Activated T-cell treated with anti-CD3 and anti-CD28 coated beads for 48 hours (primary cell): ENCODE measurements at places on chromosomes 2 and 18.

DNA sequence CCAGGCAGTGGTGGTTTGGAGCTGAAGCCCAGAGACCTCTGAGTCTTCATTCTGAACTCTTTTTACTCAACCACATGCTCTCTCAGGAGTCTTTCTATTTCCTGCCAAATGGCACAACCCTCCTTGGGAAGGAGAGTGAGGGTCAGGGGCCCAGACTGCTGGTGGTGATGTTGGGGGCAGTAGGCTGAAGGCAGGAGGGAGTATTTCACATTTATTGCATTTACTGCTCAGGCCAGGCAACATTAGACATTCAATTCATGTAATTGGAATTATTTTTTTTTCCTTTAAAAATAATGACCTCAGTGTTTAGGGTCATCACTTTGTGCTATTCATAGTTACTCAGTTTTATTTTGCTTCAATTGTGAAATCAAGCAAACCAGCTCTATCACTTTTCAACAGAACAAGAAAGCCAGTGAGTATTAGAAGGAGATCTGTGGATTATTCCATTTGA, 311.3 kb upstream of the NT5C1B start:
- no peak for DNase-seq

GRCh38 chr2:79729532-79729931, 216.7 kb downstream of the CTNNA2 start:
- no peak for DNase-seq

DNA sequence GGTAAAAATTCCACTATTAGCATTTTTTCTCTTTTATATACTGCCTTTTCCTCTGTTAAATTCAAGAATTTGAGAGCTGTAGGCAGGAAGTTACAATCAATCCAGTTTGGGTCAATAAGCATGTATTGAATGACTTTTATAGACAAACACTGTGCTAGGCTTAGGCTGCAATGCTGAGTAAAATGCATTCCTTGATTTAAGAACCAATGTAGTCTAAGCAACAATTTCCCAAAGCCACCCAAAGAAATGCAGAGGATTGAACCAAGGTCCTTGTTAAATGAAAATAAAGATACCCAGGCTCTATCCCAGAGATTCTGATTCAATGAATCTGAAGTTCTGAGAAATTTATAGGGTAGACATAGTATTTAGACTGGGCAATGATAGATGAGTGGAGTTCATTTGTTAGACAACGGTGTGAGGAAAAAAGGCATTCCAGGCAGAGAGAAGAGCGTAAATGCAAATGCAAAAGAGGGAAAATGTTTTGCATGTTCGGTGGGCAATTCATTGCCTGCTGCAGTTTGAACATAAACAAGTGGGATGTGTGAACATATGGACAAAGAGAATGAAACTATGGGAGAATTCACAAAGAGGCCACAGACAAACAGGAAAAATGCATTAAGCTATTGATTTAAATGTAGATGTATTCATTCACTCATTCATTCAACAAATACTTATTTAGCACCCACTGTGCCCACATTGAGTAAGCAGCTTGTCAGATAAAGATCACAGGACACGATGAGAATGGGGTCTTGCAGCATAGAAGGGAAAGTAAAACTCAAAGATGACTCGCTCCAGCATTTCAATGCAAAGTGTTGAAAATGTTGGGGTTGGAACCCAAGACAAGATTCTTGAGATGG, 107.1 kb downstream of the EVA1A start:
- DNase-seq: no peak

DNA sequence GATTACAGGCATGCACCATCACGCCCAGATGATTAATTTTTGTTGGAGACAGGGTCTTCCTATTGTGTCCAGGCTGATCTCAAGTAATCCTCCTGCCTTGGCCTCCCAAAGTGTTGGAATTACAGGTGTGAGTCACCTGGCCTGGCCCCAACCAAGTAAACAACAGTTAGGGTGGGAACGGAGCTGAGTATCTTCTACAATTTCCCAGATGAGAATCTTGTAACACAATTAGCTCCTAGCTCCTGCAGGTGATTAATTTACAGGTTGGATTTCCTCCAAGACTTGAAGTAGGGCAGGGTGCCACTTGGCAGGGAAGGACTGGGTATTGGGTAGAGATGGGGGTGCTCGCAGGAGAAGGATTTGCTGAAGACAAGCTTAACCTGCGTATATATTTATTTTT, 17.8 kb downstream of the NLRC4 start:
- DNase-seq: no peak

DNA sequence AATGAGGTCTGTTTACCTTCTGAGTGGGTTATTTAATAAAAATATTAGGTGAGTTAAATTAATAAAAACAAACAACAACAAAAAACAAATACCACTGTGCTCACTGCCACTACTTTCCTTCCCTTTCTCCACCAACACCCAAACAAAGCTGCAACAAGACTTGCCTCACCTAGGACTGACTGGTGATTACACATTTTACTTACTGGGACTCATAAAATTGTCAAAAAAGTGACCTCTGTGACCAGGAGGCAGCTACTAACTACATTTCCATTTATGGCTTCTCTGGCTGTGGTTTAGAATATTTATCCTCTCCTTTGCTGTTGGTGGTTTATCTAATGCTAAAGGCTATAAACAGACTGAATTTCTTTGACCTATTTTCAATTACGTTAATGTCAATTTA, 39.8 kb downstream of the EFEMP1 start:
- DNase-seq: no peak

DNA sequence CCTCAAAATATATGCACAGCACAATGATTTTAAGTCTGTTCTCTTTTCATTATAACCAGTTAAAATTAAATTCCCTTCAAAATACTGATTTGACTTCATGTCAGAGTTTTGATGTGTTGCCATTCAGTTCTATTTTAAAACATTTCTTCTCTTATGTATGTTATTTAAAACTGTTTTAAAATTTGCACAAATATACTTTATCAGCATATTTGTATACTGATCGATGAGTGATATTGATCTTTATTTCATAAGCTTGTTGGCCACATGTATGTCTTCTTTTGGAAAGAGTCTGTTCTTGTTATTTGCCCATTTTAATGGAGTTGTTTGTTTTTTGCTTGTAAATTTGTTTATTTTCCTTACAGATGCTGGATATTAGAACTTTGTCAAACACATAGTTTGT, 496.3 kb upstream of the VWC2L start:
- DNase-seq: no peak

DNA sequence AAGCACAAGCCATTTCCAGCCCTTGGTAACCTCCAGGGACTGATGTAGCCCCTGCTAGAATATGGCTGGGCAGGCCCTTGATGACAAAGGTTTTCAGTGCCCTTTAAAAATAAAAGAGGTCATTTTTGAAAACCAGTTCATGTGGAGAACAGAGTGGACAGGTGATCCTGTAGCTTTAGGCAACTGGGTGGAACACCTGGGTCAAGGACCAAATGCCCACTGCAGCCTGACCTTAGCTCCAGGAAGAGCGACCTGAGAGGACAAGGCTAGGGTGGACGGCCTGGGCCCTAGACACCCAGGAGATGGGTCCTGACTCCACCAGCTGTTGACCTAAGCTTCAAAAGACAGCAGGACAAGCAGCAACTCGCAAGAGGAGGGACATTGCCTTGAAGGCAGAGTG, 116.6 kb downstream of the LIPG start:
- no peak for DNase-seq

DNA sequence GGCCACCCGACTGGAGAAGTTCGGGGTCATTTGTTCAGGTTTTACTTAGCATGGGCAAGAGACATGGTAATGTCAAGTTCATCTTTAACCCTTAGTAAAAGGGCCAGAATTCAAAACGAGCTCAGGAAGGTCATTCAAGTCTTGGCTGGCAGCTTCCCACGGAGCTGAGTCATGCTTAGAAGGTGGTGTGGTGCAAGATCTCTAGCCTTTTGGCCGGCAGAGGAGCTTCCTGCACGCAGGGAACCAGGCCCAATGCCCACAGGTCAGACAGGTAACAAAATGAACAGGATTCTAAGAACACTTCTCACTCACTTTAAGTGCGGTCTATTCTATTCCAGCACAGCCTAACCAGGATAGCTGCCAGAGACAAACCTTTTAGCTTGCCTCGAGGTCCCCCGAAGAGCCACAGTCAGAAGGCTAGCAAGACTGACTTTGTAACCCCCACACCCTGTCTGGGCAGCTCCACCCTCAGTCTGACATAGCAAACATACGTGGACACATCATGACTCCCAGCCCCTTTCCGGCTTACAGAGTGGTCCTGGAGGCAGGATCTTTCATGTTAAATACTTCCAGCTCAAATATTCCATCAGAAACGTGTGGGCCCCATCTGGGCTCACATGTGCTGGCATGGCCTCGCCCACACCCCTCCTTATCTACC, 292.7 kb downstream of the BCL11A start:
- no peak for DNase-seq
